ENCODE measurements at places on chromosomes 1 and 21. TPM values are rescaled to one million over a fixed set of nuclear protein-coding genes. Genes with fewer than 3 reads are reported as not detected.

Gene SIK1
- 0.39 TPM for total RNA-seq

Gene AK5
- 24.6 TPM for total RNA-seq

Gene TIAM1
- total RNA-seq: 18.4 TPM

Gene FAM177B
- not detected for total RNA-seq

Gene VANGL1
- total RNA-seq: 11.8 TPM

Gene RCC1
- 59.2 TPM for total RNA-seq

Gene DCST2
- not detected for total RNA-seq

Gene C1orf226
- total RNA-seq: not detected

Gene ICOSLG
- 0.37 TPM for total RNA-seq

Gene ESPN
- not detected for total RNA-seq

Gene RIPK4
- total RNA-seq: not detected

Gene SLC30A10
- total RNA-seq: not detected

Gene NBPF10
- total RNA-seq: 4.3 TPM

Gene C1orf210
- total RNA-seq: not detected

Gene TMPRSS2
- total RNA-seq: not detected

Gene OR2T2
- not detected for total RNA-seq

Gene CD2
- total RNA-seq: not detected

Gene ATP1A4
- total RNA-seq: not detected

Gene STUM
- under 0.01 TPM for total RNA-seq

Gene HCRTR1
- total RNA-seq: not detected

Gene OR2AK2
- not detected for total RNA-seq

Gene SERBP1
- total RNA-seq: 230 TPM

Gene RBP7
- total RNA-seq: not detected

Gene BNIPL
- total RNA-seq: 0.37 TPM

Gene HHAT
- 2.2 TPM for total RNA-seq

Gene FHAD1
- 0.73 TPM for total RNA-seq

Gene CAMK2N1
- total RNA-seq: 19.0 TPM

Gene PRAMEF4
- not detected for total RNA-seq

Measured in subcutaneous preadipocyte (primary cell).